SIG-M5 (cell line): ENCODE measurements at places on chromosomes 12 and 14.

DNA sequence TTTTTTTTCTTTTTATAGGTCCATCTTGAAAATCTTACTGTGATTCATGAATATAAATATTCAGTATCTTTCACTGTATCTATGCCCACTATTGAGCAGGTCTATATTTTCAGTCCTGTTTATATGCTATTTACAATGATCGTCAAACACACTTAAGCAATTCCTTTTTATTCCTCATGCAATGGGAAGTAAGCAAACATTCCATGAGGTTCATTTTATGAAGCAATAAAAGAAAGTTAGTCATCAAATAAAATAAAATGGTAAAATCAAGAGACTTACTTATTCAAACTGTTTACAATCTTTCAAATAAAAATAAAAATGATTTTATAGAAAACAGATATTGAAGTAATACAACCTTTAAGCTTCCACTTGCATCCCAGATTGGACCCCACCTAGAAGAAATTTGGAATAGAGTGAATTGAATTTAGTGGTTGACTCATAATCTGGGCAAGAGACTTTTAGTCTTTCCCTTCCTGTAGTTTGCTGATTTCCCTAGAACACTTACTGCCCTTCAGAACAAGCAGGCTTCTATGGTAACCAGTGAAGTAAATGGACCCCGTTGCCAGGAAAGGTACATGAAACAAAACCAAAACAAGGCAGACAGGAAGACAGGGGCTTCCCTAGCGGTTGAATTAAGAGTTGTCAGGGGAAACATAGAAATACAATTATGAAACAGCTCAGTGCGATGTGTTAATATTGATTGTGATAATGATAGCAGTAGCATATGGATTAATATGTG, 241.0 kb upstream of the ATP2B1 start:
- no peak for DNase-seq

- no peak for DNase-seq
Measured at GRCh38 chr14:95460647-95461478, 55.6 kb downstream of the SYNE3 start.

DNA sequence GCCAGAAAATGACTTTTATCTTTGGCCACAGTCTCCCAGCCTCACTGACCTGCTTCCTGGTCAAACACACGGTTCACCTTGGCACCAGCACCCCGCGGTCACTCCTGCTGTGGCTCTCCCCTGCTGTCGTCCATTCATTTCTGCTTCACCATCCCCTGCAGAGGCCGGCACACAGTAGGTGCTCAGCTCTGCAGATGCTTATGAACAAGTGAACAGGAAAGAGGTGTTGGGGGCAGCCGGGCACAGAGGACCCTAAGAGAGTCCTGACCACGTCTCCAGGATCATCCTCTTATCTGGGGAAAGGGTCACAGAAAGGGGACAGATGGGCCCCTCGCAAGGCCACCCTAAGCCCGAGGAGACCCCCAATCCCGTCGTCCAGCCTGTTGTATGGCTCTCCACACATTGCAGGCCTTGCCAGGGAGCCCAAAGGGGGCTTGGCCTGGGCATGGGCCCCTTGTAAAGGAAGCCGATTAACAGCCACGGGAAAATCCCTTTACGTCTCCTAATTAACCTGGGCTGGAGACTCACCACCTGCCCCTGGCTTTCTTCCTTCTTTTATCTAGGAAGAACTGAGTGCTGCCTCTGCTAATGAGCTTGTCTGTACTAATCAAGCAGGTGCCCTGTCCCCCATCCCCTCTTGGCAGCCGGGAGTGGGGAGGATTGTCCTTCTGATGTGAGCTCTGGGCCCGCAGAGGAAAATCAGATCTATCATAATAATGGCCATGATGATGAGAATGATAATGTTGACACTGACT, 119.2 kb downstream of the AACS start:
- DNase-seq: no peak

GRCh38 chr12:97555547-97556187, 93.1 kb downstream of the RMST start:
- DNase-seq: no peak

DNA sequence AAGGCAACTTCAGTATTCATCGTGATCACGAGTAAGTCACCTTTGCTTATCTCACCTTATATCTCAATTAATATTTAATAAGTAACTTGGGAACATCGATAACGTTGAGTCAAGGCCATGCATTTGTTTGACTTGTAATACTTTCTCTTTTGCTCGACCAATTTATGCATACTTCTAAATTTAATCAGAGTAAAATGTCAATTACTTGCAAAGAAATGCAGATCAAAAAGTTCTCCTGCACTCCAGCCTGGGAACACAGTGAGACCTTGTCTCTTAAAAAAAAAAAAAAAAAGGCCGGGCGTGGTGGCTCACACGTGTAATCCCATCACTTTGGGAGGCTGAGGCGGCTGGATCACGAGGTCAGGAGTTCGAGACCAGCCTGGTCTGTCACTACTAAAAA, 11.8 kb upstream of the HIP1R start:
- DNase-seq: no peak

- DNase-seq: no peak
Measured at GRCh38 chr14:67971627-67972625, 152.3 kb downstream of the RAD51B start.

- no peak for DNase-seq
Measured at GRCh38 chr12:62627181-62627580, 160.6 kb downstream of the MON2 start.

GRCh38 chr12:74626397-74626796, 88.8 kb downstream of the ATXN7L3B start:
- DNase-seq: no peak

GRCh38 chr14:65115615-65116014, 13.3 kb upstream of the MAX start:
- no peak for DNase-seq

DNA sequence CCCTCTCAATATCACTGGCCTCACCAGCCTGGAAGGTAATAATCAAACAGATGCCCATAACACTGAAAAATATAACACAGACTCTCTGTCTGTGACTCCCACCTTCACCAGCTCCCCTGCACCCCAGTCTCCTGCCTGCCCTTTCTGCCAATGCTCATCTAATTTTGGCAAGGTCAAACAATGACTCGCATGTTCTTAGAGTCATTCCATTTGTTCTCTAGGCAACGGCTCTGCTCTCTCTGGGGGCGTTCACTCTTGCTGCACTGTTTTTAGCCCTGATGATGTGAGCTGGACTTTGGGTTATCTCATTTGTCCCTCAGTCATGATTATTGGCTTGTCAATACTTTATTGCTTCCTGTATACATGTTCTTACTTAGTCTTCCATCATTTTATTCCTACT, 691.8 kb downstream of the FLRT2 start:
- no peak for DNase-seq

DNA sequence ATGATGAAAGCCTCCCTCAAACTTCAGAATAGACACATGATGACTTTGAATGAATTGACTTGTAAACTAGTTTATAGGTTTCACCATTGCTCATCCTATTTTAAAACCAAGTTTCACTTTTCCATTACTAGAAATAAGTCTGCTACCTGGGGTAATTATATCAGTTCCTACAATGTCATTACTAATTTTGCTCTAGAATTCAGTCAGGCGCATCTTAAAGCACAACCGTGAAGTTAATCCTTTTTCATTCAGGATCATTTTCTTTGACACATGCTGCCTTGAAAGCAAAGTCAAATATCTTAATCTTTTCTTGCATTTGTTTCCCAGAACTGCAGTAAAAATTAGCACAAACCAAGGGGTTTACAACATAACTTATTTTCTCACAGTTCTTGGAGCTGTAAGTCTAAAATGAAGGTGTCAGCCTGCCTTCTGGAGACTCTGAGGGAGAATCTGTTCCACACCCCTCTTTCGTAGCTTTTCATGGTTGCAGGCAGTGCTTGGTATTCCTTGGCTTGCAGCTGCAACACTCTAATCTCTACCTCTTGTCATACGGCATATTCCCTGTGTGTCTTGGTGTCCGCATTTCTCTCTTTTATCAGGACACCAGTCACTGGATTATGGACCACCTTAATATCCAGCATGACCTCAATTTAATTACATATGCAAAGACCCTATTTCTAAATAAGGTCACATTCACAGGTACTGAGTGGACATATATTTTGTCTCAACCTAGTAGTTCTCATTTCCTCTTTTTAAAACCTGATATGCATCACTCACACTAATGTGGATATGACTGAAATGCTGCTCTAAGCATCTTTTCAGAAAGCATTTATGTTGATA, 114.3 kb upstream of the PDZRN4 start:
- DNase-seq: no peak

GRCh38 chr12:43210485-43211192, 341.4 kb downstream of the ADAMTS20 start:
- peak; percentile 44 for DNase-seq

DNA sequence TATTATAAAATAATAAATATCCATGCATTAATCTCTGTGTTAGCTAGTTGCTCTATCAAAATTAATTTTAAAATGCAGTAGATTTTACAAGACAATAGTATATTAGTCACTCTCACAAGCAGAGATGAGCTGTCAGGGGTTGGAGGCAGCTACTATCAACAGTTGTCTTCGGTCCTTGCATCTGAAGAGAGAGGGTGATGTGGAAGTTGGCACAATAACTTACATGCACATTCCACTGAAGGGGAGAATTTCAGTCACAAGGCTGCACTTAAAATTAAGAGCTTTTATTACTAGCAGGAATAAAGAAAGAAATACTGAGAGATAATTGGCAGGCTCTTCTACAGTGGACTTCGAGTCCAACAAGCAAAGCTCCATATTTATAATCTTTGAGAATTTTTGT, 166.9 kb upstream of the DCN start:
- no peak for DNase-seq

DNA sequence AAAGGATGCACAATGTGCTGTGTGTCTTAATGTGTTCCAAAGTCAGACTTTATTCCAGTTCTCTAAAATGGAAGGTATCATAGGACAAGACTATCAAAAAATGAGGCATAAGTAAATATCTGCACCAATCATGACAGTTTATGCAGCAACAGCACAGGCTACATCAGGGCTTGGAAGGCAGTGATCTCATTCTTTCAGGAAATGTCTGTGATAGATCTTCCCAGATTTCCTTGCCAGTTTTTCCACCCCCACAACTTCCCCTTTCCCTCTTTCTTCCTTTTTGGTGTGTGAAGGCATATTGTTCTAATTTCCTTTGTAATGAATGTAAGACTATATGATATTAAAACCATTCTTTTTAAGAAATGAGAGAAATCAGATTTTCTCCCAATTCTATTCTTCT, 326.7 kb downstream of the ATP23 start:
- no peak for DNase-seq

- no peak for DNase-seq
Measured at GRCh38 chr12:63179224-63179623, 28.2 kb upstream of the AVPR1A start.

DNA sequence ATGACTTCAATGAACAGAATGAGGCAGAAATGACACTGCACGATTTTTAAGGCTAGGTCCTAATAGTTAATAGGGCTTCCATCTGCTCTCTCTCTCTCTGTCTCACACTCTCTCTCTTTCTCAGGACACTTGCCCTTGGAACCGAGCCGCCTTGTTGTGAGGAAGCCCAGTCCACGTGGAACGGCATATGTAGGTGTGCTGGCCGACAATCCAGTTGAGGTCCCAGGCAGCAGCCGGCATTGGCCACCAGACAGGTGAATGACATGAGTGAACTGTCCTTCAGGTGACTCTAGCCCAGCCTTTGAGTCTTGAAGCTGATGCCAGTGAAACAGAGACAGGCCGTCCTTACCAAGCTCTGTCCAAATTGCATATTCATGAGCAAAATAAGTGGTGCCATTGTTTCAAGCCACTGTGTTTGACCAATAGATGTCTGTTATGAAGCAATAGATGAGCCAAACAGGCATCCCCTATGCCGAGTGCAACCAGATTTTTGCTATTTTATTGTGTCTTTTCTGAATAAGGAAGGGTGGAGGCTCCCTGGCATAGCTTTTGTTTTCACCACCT, 217.5 kb upstream of the LHX5 start:
- DNase-seq: no peak
